Hepatocyte (in vitro differentiated cells): ENCODE measurements at places on chromosomes 7 and 10.

- DNase-seq, result no peak
Measured at GRCh38 chr10:63627881-63628296, 106.7 kb downstream of the REEP3 start.

- no peak for DNase-seq
Measured at GRCh38 chr7:41817386-41817785, 114.5 kb upstream of the INHBA start.

DNA sequence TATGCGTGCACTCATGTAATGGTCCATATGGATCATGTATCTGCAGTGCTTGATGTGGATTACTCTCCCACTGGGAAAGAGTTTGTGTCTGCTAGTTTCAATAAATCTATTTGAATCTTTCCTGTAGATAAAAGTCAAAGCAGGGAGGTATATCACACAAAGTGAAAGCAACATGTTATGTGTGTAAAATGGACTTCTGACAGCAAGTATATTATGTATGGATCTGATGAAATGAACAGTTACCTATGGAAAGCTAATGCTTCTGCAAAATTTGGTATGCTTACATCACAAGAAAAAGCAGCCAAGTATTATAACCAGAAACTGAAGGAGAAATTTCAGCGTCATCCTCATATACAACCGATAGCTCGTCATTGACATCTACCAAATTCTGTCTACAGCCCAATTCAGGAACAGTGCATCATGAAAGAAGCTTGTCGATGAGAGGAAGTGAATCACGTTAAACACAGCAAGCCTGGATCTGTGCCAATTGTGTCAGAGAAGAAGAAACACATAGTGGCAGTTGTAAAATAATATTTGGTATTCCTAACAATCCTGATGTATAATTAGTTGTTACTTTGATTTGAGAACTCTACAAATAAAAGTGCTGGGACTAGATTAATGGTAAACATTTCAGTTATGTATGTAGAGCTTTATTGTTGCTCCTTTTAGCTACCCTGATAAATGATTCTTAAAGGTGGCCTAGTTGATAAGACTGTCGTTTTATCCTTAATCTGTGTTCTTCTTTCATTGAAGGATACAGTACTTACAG, 14.2 kb upstream of the SYPL1 start:
- DNase-seq, result no peak

GRCh38 chr7:22066522-22066921, 120.8 kb upstream of the CDCA7L start:
- no peak for DNase-seq

GRCh38 chr7:47670729-47671128, 88.8 kb upstream of the TNS3 start:
- DNase-seq, result no peak

DNA sequence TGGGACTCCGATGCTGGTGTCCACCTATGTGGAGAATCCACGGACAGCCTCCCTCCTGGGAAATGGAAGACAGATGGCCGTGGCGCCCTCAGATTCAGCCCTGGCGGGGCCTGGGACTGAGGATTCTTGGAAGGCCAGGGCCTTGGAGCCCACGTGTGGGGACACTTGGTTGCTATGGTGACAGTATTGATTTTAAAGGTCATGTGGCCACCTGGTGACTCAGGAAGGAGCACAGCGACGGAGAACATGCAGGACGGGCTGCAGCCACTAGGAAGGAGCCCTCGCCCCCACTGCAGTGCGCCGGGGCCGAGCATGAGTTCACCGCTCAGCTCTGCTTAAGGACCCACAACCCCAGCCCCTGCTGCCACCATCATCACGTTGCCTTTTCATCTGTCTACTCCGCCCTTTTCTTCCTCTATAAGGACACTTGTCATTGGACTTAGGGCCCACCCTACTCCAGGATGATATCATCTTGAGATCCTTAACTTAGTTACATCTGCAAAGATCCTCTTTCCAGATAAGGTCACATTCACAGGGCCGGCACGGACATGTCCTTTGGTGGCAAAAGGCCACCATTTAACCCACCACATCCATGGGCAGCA, 3.7 kb upstream of the STK32C start:
- peak; percentile 70 for DNase-seq

DNA sequence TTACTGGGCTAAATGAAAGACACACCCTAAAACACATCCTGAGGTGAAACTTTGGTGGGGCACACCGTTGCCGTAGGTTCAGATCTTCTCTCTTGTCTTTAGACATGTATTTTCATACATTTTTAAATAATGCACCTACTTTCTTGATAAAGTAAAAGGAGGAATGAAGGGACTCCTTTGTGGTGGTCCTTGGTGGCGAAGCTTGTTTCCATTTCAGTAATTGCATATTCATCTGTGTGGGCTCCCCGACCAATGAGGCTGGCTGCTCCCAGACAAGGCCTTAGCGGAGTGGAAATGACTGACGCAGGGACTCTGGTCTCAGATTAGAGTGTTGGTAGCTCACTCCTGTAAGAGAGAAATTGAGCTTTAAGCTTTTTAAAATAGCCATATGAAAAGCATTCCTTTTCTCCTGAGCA, 815 bp downstream of the CCSER2 start:
- DNase-seq, result peak; percentile 57

DNA sequence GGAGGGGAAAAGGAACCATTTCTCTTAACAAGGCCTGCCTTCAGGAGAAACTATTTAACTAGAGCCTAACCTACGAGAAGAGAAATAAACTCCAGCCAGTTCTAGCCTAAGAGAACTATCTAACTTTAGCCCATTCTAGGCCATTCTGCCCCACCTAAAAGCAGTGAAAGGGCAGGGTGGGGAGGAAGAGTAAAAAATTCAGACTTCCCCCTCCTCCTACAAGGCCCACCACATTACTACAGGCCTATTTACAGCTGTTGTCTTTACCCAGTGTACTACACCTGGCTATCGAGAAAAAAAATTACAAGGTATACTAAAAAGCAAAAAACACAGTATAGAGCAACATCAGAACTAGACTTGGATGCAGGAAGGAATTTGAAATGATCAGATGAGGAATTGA, 93.0 kb downstream of the KMT2C start:
- DNase-seq, result no peak

- peak; percentile 55 for DNase-seq
Measured at GRCh38 chr10:11345224-11346054, 266.0 kb downstream of the USP6NL start.

DNA sequence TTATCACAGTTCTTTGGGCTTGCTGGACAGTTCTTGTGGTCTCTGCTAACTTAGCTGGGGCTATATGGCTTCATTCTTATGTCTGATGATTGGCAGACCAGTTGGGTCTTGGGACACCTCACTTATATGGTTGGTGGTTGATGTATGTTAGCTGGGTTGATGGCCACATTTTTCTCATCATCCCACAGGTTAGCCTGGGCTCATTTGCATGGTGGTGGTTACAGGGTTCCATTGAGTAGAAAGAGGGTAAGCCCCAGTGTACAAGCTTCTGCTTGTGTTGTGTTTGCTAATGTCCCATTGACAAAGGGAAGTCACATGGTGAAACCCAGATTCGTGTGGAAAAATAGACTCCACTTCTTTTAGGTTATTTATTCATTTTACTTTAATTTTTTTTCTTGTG, 40.6 kb downstream of the TMEM60 start:
- DNase-seq, result no peak

GRCh38 chr7:31633467-31633866, 53.5 kb upstream of the PPP1R17 start:
- DNase-seq, result no peak

GRCh38 chr7:77498659-77499379, 38.3 kb upstream of the PTPN12 start:
- DNase-seq, result no peak

DNA sequence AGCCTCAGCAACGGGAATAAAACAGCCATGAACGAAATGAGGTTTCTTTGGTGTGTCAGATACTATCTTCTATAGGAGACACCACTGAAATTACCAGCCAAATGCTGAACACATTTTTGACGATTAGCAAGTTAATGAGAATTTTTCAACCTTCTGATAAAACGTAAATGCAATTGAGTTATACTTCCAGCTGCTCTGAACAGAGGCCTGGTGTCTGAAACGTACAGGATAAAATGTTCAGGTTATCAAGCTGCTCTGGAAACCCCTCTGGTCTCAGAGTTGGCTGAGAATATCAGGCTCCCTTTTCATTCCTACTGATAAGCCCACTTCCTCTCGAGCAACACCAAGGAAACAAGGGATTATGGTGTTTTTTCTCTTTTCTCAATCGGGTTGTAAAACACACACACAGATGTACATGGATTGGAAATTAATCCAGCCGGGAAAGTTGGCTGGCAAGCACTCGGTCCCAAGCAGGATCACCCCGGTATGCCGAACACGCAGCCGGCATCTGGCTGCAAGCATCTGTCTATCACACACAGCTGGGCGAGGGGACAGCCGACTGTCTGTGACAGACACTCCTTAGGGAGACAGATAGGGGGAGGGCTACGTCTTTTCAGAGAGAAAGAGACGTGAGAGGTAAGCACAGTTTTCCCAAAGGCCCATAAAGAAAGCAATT, 171.8 kb downstream of the PRKAG2 start:
- no peak for DNase-seq

GRCh38 chr7:74355091-74355490, 65.9 kb downstream of the CLIP2 start:
- DNase-seq, result no peak

- no peak for DNase-seq
Measured at GRCh38 chr10:4648999-4649398, 177.0 kb upstream of the AKR1E2 start.

- no peak for DNase-seq
Measured at GRCh38 chr10:52357971-52358370, 43.9 kb downstream of the DKK1 start.

GRCh38 chr7:21104124-21104500, 317.4 kb upstream of the SP8 start:
- DNase-seq, result no peak

DNA sequence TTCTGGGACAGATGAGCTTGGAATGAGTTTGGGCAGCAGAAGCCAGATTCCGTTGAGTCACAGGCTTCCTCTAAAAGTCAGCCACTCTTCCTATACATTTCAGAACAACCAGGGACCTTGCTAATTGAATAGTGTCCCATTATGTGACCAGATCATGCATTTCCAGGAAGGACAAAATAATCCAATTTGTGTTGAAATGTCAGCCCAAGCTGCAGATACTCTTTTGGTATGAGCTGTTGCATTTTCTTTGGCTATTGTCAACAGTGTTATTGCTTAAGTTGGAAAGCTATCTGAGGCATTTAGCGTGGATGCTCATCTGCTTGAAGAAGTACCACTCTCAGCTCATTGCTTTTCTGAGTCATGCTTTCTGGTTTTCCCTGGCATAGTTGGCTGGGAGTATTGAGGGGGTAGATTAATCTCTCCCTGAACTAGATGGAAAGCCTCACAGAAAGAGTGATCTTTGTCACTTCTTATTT, 223.7 kb upstream of the HABP2 start:
- no peak for DNase-seq

GRCh38 chr10:110508806-110509544, 11.3 kb downstream of the DUSP5 start:
- DNase-seq, result no peak

DNA sequence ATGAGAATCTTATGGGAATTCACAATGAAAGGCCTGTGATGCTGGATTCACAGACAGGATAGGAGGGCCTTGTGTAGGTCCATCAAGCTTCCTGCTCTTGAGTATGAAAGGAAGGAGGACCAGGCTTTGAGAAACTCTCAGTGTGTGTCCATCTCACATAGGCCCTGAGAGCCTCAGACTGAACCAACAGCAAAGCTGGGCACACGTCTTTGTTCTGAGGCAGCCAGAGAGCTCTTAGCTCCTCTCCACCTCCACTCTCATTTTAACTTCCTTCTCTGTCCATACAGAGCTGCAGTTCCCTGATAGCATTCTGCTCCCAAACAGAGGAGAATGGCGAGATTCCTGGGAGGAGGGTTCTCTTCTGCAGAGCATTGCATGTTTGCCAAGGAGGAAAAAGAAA, 515.6 kb downstream of the CALN1 start:
- no peak for DNase-seq

DNA sequence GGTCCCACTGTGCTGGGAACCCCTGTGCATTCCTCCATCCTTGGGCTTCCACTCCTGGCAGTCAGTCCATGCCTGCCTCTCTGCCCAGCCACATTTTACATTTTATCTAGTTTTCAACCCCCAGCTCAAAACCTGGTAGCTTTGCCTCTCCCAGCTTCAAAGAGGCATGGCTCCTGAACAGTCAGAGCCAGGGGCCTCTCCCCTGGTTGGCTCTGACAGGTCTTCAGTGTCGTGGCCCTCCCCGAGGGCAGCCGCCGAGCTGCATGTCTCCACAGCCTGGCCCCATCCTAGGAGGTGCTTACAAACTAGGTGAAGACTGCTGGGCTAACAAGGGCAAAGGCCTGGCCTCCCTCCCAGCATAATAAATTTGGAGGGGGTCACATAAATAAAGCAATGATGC, 14.8 kb downstream of the COBL start:
- no peak for DNase-seq

DNA sequence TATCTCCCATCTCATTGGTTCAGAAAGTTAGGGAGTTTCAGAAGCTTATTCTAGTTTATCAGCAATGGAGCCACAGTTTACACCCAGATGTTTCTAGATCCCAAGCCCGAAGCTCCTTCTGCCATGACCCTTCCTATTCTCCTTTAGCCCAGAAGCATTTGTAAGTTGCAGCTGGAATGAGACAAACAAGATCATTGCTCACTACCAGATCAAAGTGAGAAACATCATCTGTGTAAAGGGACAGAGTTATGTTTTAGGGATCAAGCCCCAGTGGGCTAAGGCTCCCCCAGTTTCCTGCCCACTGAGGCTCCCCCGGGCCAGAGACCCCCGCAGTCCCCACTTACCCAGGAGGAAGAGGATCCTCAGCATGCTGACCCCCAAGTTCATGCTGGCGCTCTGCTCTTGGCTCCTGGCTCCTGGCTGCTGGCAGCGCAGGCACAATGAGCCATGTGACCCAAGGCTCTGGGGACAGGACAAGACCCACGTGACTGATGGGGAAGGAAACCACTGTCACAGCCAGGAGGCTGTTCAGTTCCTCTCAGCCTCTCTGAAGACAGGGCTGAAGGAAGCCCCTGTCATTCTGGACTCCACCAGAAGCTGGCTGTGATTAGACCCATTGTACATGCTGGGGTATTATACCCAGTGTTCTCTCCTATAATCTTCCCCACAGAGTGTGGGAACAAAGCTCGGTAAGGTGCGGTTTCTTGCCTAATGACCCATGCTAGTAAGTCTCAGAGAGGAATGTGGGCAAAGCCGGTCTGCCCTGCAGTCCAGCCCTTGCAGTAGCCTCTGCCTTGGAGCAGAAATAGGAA, at the start of gene TMEM273:
Gene TMEM273 (minus strand): TSS at position 442 of the 812 bp plus-strand sequence. CDS start 55 bp downstream, at position 387.
- DNase-seq, result no peak

- DNase-seq, result peak; percentile 8
Measured at GRCh38 chr7:149880638-149881311, 7.0 kb downstream of the ATP6V0E2 start.

DNA sequence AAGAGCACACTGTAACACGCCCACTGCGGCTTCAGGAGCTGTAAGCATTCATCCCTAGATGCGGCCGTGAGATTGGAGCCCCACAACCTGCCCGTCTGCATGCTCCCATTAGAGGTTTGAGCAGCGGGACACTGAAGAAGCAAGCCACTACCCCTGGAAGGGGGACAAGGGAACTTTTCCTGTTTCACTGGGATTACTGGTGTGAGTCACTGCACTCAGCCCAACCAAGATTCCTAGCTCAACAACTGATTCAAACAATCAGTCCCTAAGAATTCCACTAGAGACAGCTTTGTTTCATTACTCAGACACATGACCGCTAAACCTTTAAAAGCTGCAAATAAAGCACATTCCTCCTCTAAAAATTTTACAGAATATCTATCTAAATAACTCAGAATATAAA, 69.8 kb downstream of the ORC5 start:
- DNase-seq, result no peak

GRCh38 chr10:61047788-61048560, 104.0 kb upstream of the RHOBTB1 start:
- no peak for DNase-seq
